Cerebellar cortex (tissue), 1 donor: ENCODE measurements at places on chromosomes 6 and 20.

GRCh38 chr20:32018269-32019155 lies 8.3 kb downstream of the CCM2L start:
- peak; percentile 86 for DNase-seq

DNA sequence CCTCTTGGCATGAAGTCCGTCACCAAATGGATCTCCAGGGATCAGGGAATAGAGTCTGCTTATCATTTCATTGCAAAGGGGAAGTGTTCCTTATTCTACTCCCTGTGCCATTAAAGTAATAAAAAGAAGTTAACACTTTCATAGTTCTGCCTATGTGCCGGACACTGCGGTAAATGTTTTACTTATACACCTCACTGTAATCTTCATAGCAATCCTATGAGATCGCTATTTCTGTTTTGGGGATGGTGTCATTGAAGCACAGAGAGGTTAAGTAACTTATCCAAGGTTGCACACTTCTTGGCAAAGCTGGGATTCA lies 177.7 kb downstream of the TSHZ2 start:
- no peak for DNase-seq

DNA sequence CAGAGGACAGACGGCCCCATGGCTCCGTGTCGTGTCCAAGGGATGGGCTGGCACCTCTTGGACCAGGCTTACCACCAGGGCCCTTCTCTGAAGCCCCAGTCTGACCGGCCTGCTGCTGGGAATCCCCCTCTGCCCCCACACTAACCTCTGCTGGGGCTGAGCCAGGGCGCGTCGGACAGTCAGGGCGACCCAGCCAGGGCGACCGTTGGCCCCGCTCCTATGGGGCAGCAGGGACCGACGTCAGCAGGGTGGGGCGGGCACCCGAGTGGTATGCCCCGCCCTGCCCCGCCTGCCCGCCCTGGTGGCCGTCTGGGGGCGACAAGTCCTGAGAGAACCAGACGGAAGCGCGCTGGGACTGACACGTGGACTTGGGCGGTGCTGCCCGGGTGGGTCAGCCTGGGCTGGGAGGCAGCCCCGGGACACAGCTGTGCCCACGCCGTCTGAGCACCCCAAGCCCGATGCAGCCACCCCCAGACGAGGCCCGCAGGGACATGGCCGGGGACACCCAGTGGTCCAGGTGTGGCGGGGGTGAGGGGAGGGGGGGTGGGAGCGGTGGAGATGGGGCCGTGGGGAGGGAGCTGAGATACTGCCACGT lies at the start of gene SLC17A9:
Gene SLC17A9 (plus strand): TSS at position 337 of the 595 bp plus-strand sequence. CDS start 122 bp downstream, at position 459.
- no peak for DNase-seq

GRCh38 chr6:36073587-36073986 lies 46.0 kb downstream of the MAPK14 start:
- DNase-seq = no peak
